Activated gamma-delta T cell (primary cell): ENCODE measurements at places on chromosomes 7 and 10.

DNA sequence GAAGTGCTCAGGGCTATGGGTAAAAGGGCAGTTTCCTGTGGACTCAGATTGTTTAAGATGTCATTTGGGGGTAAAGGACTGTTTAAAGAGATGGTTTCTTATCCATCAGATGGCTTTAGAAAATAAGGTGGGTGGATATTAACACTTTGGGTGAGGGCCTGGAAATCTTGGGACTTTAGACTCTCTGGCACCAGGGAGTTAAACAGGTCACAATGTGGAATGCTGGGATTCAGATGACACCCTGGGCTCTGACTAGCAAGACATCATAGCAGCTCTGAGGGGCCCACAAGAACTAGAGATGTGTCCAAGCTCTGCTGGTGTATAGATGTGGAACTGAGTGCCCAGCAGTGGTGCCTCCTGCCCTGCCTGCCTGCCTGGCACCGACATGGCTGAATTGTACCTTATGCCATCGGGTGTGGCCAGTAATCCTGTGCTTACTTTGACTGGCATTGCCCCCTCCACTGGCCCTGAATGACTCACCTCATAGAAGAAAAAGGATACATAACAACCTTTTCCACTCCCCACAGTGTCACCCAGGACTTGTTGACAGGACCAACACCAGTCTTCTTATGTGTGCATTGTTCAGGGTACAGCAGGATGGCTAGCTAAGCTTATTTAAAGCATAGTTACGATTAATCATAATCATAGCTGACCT lies 100.0 kb upstream of the PRR15 start:
- DNase-seq: no peak

DNA sequence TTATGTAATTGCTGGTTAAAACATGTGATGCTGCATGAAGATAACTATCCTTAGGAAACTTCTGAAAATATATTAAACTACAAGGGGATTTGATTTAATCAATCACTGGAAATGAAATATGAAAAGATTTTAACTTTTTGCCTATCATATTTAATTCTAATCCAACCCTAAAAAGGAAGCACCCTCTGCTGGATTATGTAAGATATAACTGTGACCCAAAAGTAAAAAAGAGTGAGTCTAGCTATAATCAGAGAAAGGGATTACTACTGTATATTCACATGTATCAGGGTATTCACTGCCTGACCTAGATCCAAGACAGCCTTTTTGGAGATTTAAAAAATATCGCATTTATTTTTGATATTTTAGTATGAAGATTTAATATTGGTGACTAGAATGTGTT lies 295.5 kb downstream of the MDFIC start:
- DNase-seq: no peak

DNA sequence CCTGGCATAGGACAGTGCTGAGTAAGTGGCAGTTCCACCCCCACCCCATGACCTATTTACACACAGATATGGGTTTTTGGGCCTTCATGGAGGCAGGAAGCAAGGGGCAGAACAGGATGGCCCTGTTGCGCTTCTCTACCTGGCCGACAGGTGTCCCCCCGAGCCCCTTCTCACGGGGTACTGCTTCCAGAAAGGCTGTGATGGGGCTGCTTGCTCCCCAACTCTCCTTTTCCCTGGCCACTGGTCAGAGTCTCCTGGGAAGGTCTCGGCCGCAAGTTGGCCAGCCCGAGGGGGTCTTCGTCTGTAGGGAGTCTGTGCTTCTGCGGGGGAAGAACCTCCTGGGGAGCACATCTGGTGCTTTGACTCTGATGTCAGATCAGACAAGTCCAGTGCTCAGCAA lies 139.8 kb upstream of the TNS3 start:
- no peak for DNase-seq

DNA sequence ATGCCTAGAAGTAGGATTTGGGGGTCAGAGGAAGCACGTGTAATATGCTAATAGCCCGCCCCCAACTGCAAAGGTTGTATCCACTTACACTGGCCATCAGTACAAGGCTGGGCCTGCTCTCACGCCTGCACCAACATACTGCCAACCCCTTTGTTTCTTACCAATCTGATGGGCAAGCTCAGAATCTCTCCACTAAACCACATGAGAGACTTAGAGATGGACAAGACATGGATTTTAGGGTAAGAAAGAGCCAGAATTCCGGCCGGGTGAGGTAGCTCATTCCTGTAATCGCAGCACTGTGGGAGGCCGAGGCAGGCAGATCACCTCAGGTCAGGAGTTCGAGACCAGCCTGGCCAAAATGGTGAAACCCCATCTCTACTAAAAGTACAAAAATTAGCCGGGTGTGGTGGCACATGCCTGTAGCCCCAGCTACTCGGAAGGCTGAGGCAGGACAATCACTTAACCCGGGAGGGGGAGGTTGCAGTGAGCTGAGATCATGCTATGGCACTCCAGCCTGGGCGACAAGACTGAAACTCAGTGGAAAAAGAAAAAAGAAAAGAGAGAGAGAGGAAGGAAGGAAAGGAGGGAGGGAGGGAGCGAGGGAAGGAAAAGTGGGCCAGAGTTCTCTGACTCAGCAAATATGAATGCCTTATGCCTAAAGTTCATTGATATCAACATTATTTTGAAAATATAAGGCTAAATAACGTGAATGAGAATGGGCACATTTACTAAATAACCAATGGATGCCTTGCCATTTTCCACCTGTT lies 162.2 kb downstream of the SLIT1 start:
- DNase-seq: no peak
